ENCODE measurements at places on chromosomes 16 and 17. TPM values are rescaled to one million over a fixed set of nuclear protein-coding genes. Genes with fewer than 3 reads are reported as not detected.

The ASPA gene
- not detected for total RNA-seq

The MVP gene
- 2.6 TPM for total RNA-seq

The CFAP119 gene
- 2.7 TPM for total RNA-seq

The TBC1D3C gene
- not detected for total RNA-seq

The MAPK8IP3 gene
- 58.4 TPM for total RNA-seq

The KRTAP4-4 gene
- not detected for total RNA-seq

The OR4D1 gene
- total RNA-seq, result 0.10 TPM

The RND2 gene
- total RNA-seq, result 20.8 TPM

The SOX15 gene
- 23.6 TPM for total RNA-seq

DNA sequence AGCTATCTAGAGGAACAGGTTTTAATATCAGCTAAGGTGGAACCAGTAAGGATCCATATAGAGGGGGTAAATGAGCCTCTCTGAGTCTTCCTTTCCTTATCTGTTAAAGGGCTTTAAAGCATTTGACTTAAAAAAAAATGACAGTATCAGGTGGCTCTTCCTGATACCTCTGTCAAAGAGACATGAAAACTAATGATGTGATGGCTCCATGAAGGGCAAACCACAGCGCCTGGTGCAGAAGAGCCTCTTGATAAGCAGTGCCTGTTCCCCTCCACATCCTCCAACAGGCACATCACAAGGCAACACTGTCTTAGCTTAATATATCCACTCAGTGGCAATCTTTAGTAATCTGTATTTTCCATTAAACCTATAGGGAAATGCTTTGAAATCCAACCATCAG lies 68.9 kb downstream of the USP31 start:
- no peak for DNase-seq

DNA sequence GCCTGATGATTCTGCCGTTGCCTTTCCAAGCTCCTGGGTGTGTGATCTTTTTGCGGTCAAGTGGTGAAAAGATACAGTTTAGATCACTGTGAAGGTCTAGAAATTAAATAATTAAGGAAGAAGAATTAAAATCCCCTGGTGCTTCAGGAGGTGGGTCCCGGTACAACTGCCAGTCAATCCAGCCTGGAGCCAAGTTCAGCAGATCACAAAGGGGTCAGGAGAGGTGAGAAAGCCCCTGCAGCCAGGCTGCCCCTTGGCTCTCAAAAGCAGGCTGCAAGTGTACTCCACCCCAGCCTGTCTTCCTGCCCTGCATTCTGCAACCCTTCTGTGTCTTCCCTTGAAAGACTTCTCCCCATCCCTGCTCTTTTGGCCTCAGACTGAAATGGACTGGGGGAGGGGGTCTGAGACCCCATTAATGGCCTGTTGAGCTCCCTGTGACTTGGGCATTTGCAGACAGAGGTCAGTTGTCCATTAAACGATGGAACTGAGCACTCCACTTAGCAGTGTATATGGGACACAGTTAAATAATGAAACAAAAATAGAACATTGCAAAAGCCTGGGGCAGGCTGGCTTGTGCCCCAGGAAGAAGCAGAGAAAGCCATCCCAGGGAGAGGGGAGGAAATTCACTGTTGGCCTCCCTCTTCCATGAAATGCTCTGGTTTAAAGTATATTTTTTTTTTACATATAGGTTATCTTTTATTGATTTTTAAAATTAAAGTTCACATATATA lies 15.1 kb downstream of the CACNG5 start:
- no peak for DNase-seq

- DNase-seq, result no peak
Observed at GRCh38 chr16:48291303-48291702, 44.0 kb upstream of the ABCC11 start.

DNA sequence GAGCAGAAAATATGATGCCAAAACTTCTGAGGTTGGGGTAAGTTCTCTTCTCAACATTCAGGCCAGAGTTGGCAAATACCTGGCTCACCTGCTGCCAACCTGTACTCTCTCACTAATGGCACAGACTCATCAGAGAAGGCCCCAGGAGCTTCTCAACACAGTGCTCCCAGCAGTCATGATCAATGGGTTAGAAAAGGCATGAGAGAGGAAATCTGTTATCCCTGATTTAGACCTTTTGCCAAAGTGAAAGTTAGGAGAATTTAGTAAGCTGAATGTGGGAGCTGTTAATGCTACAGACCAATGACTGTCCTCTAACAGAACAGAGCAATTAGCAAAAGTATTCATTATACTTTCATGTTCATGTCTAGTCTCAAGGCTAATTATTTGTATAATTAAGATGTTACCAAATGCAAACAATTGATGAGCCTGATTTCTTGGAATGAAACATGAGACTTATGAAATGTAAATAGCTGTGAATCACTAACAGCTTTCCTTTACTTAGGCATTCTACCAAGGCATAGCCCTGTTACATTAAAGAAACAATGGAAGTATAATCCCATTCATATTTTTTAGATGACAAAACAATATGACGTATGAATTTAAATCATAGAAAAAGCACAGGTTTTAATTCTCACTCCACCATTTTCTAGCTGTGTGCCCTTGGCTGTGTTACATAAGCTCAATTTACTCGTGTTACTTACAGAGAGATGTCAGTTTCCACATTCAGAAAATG lies 68.7 kb upstream of the MARCHF10 start:
- no peak for DNase-seq

DNA sequence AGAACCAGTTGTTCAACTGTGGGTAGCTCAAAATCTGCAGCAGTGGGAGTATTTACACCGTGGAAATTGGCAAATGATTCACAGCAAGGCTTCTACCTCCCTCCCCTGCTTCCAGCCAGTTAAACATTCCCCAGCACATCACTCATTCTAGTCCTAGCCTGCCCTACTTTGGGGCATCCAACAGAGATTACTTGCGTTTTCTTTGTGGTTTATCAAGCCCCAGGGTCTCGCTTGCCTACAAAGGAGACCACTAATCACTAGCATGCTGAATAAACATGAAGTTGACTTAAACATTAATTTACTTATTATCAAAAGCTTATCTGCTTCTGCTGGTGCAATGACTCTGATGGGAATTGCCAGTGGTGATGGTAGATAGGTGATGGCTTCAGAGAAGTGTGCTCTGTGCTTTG lies 94.5 kb downstream of the MARF1 start:
- DNase-seq, result no peak

- peak; percentile 17 for DNase-seq
Observed at GRCh38 chr16:50550866-50551641, 2.9 kb downstream of the NKD1 start.

DNA sequence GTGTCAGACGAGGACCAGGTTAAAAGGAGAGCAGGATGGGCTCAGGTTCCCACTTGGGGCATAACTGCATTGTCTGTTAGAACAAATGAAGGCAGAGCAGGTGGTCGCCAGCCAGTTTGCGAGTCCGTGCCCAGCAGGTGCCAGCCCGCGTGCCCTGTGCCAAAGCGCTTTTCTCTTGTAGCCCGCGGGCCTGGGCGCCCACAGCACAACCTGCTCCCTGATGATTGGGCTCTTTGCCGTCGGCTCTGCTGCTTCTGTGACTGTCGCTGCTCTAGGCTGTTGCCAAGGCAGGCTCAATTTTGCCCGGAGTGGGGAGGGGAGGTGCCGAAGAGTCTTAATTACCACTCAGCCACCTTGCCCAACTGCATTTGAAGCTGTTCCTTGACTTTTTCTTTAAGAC lies 21.1 kb downstream of the KNOP1 start:
- no peak for DNase-seq

DNA sequence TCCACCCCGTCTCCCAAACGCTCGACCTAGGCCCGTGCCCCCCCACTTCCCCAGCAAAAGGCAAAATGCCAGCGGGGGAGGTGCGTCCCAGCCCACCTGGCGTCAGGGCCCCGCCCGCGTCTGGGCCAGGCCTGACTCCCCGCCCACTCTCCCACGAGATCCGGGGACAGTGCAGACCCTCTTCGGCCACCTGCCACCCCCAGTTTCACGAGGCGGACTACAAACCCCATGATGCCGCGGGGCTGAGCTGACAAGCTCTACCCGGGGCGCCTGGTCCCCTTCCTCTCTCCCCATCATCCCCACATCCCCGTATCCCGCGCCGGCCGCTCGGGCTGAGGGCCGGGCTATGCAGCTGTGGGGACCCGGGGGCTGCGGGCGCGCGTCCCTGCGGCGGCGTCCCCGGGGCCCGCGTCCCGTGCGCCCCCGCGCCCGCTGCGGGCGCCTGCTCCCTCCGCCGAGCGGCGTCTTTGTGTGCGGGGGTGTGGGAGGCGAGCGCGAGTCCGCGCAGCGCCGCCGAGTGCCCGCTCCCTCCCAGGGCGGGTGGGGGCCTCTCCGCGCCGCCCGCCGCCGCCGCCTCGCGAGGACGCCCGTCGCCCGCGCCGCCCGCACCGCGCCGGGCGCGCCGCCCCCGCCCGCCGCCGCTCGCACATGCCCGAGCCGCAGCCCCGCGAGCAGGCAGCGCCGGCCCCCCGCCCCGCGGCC lies at the start of gene ANKRD13B:
Gene ANKRD13B (plus strand): TSS at position 283 of the 702 bp plus-strand sequence. CDS start 490 bp downstream, outside the sequence.
- DNase-seq, result peak; percentile 83

GRCh38 chr16:71421911-71422310 lies 19.9 kb downstream of the TLE7 start:
- DNase-seq, result peak; percentile 81

GRCh38 chr16:14291286-14291685 lies 220.2 kb downstream of the MRTFB start:
- no peak for DNase-seq

DNA sequence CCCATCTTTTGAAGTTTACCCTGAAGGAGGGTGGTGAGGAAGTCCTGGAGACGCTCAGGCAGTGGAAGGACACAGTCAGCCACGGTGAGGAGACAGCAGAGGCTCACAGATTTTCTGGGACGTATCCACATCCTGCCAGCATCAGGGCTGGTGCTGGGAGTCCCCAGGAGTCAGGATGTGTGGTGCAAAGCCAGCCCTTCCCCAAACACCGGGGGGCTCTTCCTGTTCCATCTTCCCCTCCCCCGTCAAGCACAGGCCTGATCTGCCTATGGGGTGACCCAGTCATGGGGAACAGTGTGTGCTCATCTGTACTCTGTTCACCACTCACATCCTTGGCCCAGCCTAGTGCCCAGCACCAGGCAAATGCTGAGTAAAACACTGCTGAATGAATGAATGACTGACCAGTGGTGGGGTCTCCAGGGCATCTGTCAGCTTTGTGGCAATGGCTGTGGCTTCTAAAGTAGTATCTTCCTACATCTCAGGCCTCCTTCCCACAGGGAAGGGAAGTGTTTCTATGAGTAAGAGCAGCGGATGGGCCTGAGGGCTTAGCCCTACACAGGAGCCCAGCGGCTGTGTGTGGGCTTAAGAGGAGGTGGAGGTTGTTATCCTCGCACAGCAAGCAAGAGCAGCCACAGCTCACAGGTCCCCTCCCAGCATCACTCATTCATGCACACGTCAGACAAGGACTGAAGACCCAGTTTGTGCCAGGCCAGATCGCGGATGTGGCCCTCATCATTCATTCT lies 23.3 kb downstream of the NOS2 start:
- peak; percentile 28 for DNase-seq

DNA sequence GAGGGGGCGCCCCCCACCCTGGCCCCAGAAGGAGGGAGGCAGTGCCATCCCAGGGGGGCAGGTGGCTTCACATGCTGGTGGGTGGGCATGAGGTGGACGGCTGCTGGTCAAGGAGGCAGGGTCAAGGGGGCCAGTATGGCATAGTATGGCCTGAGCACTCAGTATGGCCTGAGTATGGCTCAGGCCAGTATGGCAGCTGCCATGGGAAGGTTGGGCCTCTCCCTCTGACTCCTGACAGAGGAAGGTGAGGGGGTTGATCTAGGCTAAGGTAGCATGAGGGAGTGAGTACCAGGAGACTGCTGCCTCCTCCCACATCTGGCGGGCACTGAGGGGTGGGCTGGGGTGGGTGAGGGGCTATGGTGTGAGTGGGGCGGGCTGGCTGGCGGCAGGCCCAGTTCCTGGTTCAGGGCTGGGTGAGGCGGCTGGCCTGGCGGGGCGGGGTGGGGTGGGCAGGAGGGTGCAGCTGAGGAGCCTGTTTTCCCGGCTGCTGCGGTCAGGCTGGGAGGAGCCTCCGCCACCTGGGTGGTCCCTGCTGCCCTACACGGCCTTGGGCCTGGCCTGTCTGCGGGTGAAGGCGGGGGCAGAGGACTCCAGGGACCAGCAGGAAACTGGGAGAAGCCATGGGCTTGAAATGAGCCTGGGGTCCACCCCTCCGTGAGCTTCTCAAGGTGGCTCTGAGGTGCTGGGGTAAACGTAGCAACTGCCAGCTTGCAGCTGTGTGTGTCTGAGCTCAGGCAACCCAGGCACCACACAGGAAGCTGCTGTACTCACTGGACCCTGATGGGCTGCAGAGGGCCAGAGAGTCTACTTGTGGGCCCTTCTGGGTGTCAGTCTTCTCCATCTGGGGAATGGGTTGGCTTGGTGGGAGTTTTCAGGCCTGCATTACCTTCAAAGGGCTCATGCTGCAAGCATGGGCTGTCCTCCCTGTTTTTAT lies 57.0 kb downstream of the RAI1 start:
- DNase-seq, result peak; percentile 68

DNA sequence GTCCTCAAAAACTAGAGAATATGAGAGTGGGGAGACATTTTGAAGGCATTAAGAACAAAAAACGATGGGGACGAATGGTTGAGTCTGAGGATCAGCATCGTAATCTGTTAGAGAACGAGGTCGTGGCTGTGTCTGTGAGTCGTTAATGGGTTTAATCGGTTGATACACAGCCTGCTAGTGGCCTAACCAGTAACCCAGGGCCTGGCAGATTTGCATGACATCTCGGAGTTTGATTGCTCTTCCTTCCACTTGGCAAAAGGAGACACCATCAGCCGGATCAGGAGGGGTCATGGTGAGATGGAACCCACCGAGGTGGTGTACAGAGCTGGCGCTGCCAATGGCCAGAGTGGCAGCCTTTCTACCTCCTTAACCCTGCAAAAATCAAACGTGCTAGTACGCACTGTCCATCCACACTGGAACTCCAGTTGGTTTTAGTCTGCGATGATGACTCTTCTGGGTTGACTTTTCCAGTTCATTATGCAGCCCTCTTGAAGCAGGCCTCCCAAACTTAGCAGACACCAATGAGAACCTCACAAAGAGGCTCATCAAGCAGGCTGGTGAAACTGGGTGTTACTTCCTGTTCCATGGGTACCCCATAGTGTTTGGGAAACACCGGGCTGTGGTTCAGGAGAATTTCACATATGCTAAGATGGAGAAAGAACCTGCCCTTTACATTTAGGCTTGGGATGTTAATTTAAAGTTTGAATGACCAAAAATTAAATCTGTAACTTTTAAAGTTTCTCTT lies 4.1 kb downstream of the HS3ST3B1 start:
- DNase-seq, result peak; percentile 63

DNA sequence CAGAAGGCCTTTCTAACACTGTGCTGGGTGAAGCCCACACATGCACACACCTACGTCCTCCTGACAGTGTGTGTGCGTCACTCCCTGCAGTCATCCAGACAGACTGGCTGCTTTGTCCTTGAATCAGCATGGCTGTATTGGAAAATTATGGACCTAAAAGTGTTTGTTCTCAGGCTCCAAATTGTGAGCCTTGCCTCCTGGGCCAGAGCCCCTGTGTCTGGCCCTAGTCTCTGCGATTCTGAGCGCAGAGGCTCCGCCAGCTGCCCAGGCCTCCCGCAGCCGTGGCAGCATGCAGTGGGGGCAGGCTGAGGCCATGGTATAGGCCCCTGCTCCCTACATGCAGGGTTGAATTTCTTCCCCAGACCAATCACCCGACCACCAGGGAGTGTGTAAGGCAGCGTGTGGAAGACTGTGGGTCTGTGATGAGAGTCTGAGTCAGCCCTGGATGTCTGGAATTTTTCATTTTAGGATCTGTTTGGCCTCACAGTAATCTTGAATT lies 166.9 kb downstream of the LGALS9B start:
- no peak for DNase-seq

All from GM23338 (cell line).